Thoracic aorta (tissue), 2 donors: ENCODE measurements at places on chromosomes 6 and 20.
A peak's percentile ranks its signal among the peaks of the same experiment; 100 is the strongest.

GRCh38 chr6:170227521-170227983, 63.3 kb downstream of the DLL1 start:
- H3K27ac ChIP-seq = no peak overlapping the region
- H3K4me1 ChIP-seq = no peaks in the 10 kb centered on the region
- no peak overlapping the region for H3K4me3 ChIP-seq
- no peak for DNase-seq

DNA sequence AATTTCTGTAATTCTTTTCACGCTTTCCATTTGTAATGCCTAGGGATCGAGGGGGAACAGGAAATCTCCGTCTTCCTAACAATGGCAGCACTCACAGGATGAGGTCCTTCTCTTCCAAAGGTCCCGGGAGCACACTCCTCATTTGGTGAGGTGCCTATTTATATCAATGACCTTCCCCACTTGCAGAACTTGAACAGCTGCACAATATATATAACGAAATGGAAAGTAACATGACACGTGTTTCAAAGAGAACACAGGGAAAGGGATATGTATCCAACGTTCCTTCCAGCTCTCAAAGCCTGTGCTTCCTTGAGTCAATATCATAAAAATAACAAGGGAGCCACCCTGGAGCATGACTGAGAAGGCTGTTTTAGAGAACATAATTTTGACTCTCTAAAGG, 78.6 kb upstream of the RBM24 start:
- no peaks in the 10 kb centered on the region for H3K36me3 ChIP-seq
- DNase-seq = no peak
- no peaks in the 10 kb centered on the region for H3K27me3 ChIP-seq
- H3K4me3 ChIP-seq = no peak overlapping the region

DNA sequence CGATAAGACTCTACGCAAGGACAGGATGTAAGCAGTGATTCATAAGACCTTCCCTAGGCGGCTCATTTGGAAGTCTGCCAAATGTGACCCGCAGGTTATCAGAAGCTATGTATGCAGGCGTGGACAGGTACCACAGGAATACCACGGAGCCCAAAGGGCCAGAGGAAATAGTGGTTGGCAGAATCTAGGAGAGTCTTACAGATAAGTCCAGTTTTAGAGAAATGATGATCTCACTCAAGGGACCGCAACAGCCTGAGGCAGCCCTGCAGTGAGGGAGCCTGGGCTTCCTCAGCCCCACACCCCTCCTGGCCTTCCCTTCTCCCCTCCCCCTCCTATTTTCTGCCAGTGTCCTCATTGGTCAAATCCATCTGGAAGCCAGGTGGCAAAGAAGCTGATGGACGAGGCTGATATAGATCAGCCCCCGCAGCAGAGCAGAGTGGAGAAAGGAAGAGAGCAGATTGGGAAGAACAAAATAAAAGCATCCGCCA, 110.6 kb downstream of the FNDC1 start:
- H3K4me1 ChIP-seq = no peaks in the 10 kb centered on the region
- H3K27ac ChIP-seq = no peak overlapping the region
- H3K4me3 ChIP-seq = no peak overlapping the region

- no peaks in the 10 kb centered on the region for H3K36me3 ChIP-seq
- H3K4me3 ChIP-seq = no peak overlapping the region
- no peaks in the 10 kb centered on the region for H3K4me1 ChIP-seq
- no peak for DNase-seq
Observed at GRCh38 chr20:6212903-6213302, 90.1 kb upstream of the FERMT1 start.

GRCh38 chr6:3349388-3350251, 90.9 kb downstream of the PSMG4 start:
- no peak overlapping the region for H3K4me3 ChIP-seq
- H3K27me3 ChIP-seq = no peaks in the 10 kb centered on the region
- H3K27ac ChIP-seq = no peak overlapping the region
- H3K36me3 ChIP-seq = no peaks in the 10 kb centered on the region
- DNase-seq = no peak

GRCh38 chr6:118735320-118735719, 83.9 kb upstream of the CEP85L start:
- H3K27me3 ChIP-seq = no peaks in the 10 kb centered on the region
- H3K4me3 ChIP-seq = no peak overlapping the region
- no peak overlapping the region for H3K27ac ChIP-seq
- H3K4me1 ChIP-seq = no peaks in the 10 kb centered on the region
- H3K36me3 ChIP-seq = no peaks in the 10 kb centered on the region
- no peak for DNase-seq

DNA sequence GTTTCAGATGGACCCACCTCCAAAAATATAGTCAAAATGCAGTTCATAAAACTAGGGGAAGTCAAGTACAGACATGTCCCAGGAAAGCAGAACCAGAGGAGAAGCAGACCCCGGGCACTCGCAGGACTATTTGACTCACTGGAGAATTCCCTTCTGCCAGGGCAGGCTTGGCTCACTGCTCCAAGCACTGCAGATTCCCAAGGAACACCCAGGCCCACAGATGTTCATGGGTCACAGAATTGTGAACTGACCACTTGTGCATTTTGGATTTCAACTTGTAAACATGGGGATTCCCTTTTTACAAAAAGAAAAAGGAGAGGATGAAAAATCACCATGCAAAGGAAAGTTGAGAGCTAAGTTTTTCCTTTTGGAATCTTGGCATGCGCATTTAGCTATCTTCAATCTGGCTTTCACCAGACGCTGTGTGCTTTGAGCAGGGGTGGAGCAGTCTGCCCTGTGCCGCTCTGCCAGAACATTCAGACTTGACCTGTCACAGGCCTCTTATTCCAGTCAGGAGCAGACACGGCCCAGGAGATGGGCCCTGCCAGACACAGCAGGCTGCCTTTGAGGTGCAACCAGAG, 237.5 kb upstream of the TAB2 start:
- no peak overlapping the region for H3K4me3 ChIP-seq
- peaks cover 29% of the 10 kb centered on the region for H3K4me1 ChIP-seq
- H3K27me3 ChIP-seq = no peaks in the 10 kb centered on the region
- peak overlapping the region; percentile 60 for H3K27ac ChIP-seq

DNA sequence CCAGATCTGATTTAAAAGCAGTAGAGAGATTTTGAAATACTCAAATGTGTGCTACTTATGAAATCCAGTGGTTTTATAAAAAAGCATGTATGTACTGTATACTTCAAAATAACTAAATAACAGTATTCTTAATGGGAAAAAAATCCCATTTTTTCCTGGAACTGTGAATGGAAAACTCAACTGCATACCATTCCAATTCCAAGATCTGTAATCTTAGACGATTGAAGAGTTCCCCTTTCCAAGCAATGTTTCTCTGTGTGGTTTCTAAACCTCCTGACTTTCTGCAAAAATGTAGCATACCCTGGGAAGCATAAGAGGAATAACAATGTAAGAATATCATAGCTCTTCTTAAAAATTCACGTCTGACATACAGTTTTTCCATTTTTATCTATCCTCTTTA, 40.3 kb upstream of the HIVEP2 start:
- H3K36me3 ChIP-seq = no peaks in the 10 kb centered on the region
- DNase-seq = no peak

DNA sequence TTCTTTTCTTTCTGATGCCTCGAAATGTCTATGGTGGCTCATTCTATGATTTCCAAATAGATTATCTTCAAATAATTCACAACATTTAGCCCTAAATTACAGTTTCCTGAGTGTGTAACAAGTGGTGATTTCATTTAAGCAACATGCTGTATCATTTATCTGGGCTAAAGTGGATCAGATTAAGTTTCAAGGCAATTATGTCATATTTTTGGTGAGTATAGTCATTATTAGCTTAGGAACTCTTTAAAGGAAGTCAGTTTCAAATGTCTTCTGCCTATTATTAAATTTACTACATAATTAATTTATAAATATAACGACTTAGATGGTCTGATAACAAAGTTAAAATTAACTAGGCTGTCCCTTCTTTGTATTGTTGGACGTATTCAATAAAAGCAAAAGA, 847.9 kb upstream of the FLRT3 start:
- H3K27ac ChIP-seq = no peak overlapping the region
- H3K4me3 ChIP-seq = no peak overlapping the region

GRCh38 chr20:40644863-40645262, 44.2 kb downstream of the MAFB start:
- no peak overlapping the region for H3K27ac ChIP-seq
- H3K4me3 ChIP-seq = no peak overlapping the region
- no peaks in the 10 kb centered on the region for H3K36me3 ChIP-seq

DNA sequence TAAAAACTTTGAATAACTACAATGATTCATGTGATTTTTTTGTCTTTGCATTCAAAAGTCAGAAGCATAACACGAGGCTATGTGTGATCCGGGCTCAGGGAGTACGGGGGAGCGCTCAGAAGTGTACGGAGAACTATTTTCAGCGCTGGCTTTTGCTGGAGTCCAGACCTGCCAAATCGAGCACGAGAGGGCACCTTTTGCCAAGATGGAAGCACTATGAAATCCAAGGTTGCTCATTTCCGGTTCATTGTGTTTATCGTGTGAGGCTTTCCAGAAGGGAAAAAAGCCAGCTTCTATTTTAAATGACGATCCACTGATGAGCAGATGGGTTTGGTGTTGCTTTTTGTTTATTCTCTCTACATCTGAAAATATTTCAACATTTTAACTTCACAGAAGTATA, 11.3 kb downstream of the RAMACL start:
- H3K27me3 ChIP-seq = no peaks in the 10 kb centered on the region
- H3K27ac ChIP-seq = peak overlapping the region; percentile 63
- peaks cover 9% of the 10 kb centered on the region for H3K4me1 ChIP-seq
- no peak for DNase-seq
- H3K36me3 ChIP-seq = no peaks in the 10 kb centered on the region
- H3K4me3 ChIP-seq = peak overlapping the region; percentile 0

DNA sequence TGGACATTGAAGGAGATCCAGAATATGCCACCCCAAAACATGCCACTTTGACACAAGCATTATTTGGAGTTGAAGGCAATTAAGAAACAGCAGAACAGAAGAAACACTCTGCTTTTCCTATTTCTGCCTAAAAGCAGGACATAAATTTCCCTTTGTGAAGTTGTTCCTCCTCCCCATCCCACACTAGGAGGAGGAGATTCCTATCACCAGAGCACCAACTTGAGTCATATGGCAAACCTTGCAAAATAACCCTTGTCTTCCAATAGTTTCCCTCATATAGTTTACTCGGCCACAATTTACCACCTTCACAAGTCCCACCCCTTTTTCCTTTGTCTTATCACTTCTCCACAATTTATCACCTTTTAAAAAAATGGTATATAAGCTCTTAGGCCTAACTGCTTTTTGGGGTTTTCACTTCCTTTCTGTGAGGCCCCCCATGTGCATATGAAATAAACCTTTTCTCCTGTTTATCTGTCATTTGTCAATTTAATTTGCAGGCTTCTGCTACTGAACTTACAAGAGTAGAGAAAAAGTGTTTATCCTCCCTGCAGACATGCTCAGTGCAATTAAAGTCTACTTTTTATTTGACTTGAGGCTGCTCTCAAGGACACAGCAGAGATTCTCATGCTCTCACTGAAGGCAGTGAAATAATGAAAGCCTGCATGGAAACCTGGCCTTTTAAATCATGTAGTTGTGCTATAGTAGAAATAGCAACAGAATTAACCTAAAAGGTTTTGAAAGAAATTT, 2.8 kb upstream of the RAB23 start:
- no peaks in the 10 kb centered on the region for H3K27me3 ChIP-seq
- H3K27ac ChIP-seq = no peak overlapping the region
- no peaks in the 10 kb centered on the region for H3K36me3 ChIP-seq

DNA sequence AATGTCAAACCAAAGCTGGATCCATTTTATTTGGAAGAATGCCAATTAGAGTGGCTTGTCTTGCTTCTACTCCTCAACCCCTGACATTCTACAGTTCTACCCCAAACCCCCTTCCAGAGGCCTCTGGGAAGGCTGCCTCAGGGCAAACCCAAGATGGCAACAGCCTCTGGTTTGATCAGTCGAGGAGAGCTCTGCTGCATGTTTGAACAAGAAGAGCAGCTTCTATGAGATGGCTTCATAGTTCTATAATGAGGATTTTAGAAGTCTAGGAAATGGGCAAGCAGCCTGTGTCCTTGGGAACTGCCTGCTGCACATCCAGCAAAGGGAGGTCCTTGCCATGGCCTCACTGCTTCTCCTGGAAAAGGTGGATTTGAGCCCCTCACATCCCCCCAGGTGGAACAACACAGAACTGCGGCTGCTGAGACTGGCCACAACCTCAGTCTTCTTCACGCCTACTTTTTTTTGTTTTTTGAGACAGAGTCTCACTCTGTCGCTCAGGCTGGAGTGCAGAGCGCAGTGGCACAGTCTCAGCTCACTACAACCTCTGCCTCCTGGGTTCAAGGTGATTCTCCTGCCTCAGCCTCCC, 37.9 kb downstream of the ZC3H12D start:
- H3K36me3 ChIP-seq = no peaks in the 10 kb centered on the region
- DNase-seq = no peak
- no peaks in the 10 kb centered on the region for H3K27me3 ChIP-seq
- no peak overlapping the region for H3K4me3 ChIP-seq

GRCh38 chr6:157246048-157246630, 77.2 kb downstream of the TMEM242 start:
- H3K4me1 ChIP-seq = peaks cover 20% of the 10 kb centered on the region
- no peak for DNase-seq
- peak overlapping the region; percentile 75 for H3K27ac ChIP-seq
- H3K36me3 ChIP-seq = no peaks in the 10 kb centered on the region
- no peaks in the 10 kb centered on the region for H3K27me3 ChIP-seq

GRCh38 chr6:152404086-152404857, 232.9 kb downstream of the SYNE1 start:
- no peaks in the 10 kb centered on the region for H3K27me3 ChIP-seq
- no peak overlapping the region for H3K27ac ChIP-seq
- peaks cover 35% of the 10 kb centered on the region for H3K4me1 ChIP-seq
- no peaks in the 10 kb centered on the region for H3K36me3 ChIP-seq

DNA sequence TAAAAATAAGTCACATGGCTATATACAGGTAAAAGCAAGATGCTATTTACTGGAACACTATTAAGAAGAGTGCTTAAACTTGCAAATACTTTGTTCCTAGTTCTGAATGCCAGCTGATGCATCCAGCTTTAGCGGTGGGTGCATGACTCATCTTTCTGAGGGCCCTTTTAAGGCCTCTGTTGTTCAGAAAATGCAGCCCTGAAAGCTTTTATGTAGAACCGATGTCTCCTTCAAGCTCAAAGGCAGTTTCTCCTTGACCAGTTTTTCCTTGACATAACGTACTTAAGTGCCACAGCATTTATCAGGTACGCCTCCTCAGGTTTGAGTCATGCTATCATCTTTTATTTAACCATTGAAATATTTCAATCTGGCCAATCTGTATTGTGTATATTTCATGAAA, 82.8 kb downstream of the MLIP start:
- peaks cover 12% of the 10 kb centered on the region for H3K4me1 ChIP-seq
- no peak overlapping the region for H3K4me3 ChIP-seq
- H3K36me3 ChIP-seq = no peaks in the 10 kb centered on the region
- H3K27ac ChIP-seq = no peak overlapping the region

- no peak overlapping the region for H3K4me3 ChIP-seq
- H3K27me3 ChIP-seq = no peaks in the 10 kb centered on the region
- H3K27ac ChIP-seq = no peak overlapping the region
- H3K4me1 ChIP-seq = no peaks in the 10 kb centered on the region
- no peak for DNase-seq
- no peaks in the 10 kb centered on the region for H3K36me3 ChIP-seq
Observed at GRCh38 chr6:63322981-63323380, 3.2 kb upstream of the LGSN start.
